ENCODE measurements at places on chromosomes 7 and 10.

DNA sequence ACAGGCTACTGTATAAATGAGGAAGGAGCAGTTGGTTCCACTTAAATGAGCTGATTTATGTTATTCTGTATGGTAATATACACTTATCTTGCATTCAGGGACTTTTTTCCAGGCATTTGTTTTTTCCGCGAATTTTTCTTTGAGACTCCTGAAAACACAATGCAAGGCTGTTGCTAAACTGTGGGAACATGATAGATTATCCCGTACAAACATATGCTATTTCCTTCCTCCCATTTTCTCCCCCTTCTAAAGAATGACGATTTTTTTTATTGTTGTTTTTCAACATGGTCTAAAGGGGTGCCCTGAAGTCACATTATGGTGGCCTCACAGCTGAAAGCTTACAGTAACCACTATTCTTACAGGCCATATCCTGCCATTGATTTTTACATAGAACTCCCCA lies 523.9 kb upstream of the NRP1 start:
- no peak for DNase-seq

DNA sequence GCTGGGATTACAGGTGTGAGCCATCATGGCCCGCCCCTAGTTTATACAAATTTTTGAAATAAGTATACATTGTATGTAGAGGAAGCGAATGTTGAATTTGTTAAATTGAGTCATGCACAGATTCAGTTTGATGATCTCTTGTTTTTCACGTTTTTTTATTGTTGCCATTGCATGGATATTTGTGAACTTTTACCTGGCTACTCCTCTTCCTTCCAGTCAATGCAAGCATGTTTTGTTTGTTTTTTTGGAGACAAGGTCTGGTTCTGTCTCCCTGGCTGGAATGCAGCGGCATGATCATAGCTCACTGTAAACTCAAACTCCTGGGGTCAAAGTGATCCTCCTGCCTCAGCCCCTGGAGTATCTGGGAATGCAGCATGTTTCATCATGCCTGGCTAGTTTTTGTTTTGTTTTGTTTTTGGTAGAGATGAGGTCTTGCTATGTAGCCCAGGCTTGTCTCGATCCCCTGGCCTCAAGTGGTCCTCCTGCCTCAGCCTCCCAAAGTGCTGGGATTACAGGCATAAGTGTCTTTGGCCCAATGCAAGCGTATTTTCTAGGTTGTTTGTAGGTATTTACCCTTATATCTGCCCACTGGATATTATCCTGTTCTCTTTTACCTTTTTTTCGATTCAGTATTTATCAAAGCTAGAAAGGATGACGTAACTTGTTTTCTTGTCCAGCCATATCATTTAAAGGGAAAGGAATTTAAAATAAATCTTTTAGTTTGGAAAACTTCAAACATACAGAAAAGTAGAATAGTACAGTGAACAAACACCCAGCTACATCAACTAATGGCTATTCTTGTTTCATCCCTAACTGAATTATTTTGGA lies 11.0 kb downstream of the LCOR start:
- no peak for DNase-seq

DNA sequence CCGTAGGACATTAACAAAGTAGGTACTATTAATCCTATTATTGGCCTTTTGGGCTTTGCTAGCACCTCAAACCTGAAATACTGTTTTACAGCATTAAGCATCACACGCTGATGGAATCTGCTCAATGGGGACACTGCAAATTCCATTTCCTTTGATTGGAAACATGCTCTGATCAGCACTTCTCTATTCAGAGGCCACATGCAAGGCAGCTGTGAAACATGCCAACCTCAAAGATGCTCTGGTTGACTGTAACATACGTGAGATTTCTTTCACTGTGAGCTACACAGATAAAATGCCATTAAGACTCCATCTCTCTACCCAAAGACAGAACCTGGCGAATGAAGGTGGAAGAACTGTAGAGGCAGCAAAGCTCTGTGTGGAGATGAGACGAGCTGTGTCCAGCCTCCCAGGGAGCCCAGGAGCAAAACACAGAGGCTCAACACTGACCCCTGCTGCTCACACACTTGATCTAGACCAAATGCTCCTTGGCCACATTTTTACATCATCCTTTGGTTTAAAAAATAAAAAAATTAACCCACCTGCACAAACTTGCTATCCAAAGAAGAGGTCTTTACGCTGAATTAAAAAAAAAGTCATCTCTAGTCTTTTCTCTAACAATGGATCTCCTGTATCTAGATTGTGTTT lies 8.0 kb downstream of the RSU1 start:
- no peak for DNase-seq

DNA sequence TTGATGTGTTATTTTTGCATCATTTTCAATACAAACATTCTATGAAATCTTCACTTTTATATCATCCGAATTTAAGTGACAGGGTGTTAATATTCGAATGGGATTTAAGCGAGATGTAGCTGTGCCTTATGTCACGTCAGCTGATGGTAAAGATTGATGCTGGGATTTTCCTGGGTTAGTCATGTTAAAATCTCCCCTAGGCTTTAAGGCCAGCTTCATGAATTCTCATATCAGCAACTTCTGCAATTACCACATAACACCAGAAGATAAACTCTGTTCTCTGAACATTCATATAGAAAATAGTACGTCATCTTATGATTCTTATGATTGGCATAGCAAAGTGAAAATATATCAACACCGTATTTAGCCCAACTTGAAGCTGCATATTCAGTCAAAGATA lies 669.2 kb downstream of the PCDH15 start:
- no peak for DNase-seq

- DNase-seq = no peak
Measured at GRCh38 chr7:131655866-131656265, 99.4 kb upstream of the PODXL start.

- no peak for DNase-seq
Measured at GRCh38 chr7:51973939-51974338, 657.3 kb upstream of the COBL start.

GRCh38 chr7:112481121-112481736 lies 438 bp downstream of the LSMEM1 start:
- no peak for DNase-seq

GRCh38 chr10:73647875-73648651 lies 6.8 kb upstream of the MYOZ1 start:
- DNase-seq = no peak

GRCh38 chr10:17059197-17059688 lies 70.4 kb downstream of the CUBN start:
- DNase-seq = peak; percentile 99

- DNase-seq = no peak
Measured at GRCh38 chr10:1360011-1360557, 303.9 kb downstream of the WDR37 start.

- DNase-seq = no peak
Measured at GRCh38 chr7:135428879-135429278, 81.0 kb downstream of the CNOT4 start.

- DNase-seq = no peak
Measured at GRCh38 chr10:47255033-47255813, 44.8 kb upstream of the GDF10 start.

DNA sequence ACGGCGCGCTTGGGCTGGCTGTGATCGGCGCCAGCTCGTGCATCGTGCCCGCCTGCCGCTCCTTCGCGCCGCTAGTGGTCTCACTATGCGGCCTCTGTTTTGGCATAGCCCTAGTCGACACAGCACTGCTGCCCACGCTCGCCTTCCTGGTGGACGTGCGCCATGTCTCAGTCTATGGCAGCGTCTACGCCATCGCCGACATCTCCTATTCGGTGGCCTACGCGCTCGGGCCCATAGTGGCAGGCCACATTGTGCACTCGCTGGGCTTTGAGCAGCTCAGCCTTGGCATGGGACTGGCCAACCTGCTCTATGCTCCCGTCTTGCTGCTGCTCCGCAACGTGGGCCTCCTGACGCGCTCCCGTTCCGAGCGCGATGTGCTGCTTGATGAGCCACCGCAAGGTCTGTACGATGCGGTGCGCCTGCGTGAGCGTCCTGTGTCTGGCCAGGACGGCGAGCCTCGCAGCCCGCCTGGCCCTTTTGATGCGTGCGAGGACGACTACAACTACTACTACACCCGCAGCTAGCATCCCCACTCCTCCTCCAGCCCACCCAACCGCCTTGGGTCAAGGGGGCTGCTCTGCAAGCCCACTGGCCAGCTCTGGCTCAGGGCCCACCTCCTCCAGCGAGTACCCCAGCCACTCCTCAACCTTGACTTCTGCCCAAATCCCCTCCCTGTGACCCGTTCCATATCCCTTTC lies 1.9 kb downstream of the SLC18A3 start:
- no peak for DNase-seq

GRCh38 chr7:116316838-116317628 lies 106.7 kb downstream of the TES start:
- peak; percentile 93 for DNase-seq

DNA sequence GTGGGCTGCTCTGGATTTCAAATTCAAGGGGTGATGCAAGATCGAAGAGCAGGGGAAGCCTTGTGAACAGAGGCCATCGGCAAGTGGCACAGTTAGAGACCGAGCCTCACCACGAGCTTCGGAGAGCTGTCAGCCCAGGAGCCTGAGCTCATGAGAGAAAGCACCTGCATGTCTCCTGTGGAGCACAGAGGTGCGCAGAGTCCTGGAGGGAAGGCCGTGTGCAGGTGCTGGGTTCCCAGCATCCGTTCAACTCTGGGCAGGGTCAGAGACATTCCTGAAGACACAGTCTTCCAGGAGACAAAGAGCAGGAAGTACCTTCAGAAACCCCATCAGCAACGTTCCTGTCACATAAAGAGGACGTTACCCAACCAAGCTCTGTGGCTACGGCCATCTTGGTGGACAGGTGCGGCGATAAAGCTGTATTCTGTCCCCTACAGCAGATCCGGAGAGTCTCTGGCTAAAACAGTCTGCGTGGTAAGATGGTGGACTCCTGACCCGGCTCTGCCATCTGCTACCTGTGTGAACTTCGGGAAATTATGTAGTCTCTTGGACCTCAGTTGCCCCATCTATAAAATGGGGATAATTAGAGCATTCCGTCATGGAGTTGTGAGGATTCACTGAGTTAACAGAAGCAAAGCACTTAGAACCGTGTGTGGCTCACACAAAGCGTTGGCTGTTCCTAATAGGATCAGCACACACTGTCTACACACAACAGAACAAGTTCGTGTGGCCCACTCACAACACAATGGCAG lies 40.6 kb downstream of the NOD1 start:
- no peak for DNase-seq

GRCh38 chr7:16982640-16983350 lies 101.0 kb upstream of the AGR3 start:
- peak; percentile 25 for DNase-seq

DNA sequence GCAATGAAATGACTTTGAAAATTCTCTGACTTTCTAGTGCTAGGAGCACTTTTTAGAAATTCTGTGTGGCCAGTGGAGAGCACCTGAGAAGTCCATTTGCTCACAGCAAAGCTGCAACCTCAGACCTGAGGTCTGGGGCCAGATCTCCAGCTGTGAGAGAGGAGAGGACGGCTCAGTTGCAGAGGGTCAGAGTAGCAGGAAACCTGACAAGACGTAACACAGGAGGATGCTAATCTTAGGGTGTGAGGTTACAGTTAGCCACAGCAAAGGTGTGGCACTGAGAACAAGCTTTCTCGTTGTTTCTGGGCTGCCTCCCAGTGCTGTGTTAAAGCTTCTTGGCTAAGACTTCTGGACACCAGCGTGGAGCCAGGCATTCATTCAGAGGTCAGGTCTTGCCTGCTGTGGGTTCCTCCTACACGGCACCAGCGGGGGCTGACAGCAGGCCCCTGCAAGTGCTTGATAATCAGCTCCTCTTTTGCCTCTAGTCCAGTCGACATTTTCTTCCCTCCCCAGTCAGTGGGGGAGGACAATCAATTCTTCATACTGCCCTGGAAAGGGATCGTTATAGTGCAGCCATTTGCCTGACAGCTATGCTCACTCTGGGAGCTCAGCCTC lies 435.4 kb upstream of the DPP6 start:
- no peak for DNase-seq

- no peak for DNase-seq
Measured at GRCh38 chr7:36961097-36961496, 236.8 kb upstream of the AOAH start.

GRCh38 chr10:88200312-88201032 lies 337.0 kb downstream of the PTEN start:
- no peak for DNase-seq

DNA sequence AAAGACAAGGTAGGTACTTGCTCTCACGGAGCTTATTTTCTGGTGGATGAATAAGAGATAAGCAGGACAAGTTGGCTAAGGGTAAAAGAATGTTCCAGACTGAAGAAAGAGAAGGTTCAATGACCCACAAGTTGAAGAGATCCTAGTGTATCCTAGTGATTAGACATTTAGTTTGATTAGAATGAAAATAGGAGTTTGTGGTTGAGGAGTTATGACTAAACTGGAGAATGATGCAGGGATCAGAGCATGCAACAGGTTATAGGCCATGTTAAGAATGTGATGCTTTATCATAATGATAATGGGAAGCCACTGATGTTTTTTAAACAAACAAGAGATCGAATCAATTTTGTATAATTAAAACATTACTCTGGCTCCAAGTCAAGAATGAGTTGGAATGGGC lies 357.2 kb downstream of the HPSE2 start:
- no peak for DNase-seq

- DNase-seq = no peak
Measured at GRCh38 chr7:108723381-108723814, 153.7 kb downstream of the DNAJB9 start.

GRCh38 chr10:75211007-75211691 lies 553 bp downstream of the VDAC2 start:
- DNase-seq = no peak

- DNase-seq = no peak
Measured at GRCh38 chr7:140640727-140641523, at the start of gene DENND2A. DENND2A (minus strand) TSS chr7:140640813; CDS start chr7:140602397, 38,416 bp downstream.

GRCh38 chr7:116994611-116995010 lies 41.3 kb downstream of the ST7 start:
- DNase-seq = no peak

- no peak for DNase-seq
Measured at GRCh38 chr7:147912946-147913638, 677.5 kb upstream of the C7orf33 start.

- peak; percentile 13 for DNase-seq
Measured at GRCh38 chr7:90749774-90750173, 153.7 kb downstream of the CDK14 start.

DNA sequence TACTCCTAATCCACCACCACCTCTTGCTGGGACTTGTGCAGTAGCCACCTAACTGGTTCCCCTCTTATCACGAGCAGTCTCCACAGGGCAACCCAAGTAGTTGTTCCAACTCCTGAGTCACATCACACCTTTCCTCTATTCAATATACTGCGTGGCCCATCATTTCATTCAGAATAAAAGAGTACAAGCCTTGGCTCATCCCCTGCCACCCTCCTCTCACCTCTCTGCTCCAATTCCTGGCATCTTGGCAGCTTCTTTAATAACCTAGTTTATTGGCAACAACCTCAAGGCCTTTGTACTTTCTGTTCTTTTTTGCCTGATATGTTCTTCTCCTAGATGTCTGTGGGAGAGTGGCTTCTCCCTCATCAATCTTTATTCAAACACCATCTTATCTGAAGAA lies 199.4 kb downstream of the KIAA1217 start:
- DNase-seq = no peak

Measured in fibroblast of skin of left quadriceps (primary cell).